ENCODE measurements at places on chromosomes 5 and 9.

GRCh38 chr9:118438810-118439209, 734.6 kb downstream of the TLR4 start:
- no peak for DNase-seq

- no peak for DNase-seq
These were observed 114.0 kb upstream of the MTAP start for GRCh38 chr9:21688108-21689102.

DNA sequence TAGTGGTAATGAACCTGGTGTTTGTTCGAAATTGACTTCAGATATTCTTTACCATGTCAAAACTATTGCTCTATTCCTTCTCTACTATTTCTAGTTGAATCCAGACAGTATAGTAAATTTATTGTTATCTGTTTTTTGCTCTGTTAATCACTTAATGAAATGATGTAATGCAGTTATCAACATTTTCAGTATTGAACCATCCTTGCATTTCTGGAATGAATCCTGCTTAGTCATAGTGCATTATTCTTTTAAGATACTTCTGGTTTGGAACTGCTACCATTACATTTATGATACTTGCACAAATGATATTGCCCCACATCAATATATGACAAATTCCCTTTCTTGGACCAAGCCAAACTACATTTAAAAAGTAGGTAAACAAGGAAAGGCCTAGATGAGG, 554.0 kb upstream of the KLF4 start:
- no peak for DNase-seq

DNA sequence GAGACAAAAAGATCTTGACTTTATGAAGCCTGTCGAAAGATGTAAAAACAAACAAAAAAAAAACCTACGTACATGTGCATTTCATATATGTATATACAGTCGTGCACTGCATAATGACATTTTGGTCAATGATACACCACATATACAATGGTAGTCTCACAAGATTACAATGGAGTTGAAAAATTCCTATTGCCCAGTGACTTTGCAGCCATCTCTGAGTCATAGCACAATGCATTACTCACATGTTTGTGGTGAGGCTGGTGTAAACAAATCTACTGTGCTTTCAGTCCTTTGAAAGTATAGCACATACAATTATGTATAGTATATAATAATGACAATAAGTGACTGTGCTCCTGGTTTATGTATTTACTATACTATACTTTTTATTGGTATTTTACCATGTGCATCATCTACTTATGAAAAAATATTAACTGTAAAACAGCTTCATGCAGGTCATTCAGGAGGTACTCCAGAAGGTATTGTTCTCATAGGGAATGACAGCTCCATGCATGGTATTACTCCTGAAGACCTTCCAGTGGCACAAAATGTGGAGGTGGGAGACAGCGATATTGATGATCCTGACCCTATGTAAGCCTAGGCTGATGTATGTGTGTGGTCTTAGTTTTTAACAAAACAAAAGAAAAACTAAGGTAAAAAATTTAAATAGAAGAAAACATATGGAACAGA, 73.7 kb upstream of the FST start:
- DNase-seq, result no peak

GRCh38 chr5:114634517-114634916, 272.6 kb downstream of the KCNN2 start:
- no peak for DNase-seq

DNA sequence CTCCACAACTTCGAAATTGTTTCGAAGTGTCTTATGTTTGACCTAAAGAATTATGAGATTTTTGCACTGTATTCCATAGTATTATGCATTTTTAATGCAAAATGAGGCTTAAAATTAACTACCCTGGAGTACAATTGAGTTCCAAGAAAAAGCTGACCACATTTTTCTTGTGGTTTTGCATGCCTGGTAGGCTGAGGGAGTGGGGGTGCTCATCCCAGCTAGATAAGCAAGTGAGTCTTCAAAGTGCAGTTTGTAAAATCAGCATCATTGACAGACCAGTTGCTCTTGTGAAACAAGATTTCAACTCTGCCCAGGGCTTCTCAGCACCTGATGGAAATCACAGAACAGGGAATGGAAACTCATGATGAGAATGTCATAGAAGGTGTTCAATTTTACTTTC, 17.0 kb upstream of the NDUFS4 start:
- DNase-seq, result no peak

DNA sequence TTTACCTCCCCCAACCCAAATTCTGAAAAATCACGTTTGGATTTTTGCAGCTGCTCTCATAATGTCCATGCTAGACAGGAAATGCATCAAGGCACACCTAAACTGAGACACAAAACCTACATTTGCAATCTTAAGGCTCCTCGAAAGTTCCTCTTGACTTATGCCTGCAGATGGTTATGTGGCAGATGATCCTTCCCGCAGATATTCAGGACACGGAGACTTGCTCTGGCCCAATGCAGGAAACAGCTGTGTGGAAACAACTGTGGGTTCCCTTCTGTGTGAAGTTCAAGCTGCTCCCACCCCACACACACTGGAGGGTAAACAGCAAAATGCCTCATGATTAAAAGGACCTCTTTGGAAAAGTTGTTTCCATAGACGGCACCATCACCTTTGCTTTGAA, 253.8 kb downstream of the EBF1 start:
- DNase-seq, result no peak

- no peak for DNase-seq
These were observed 208.2 kb downstream of the DAB2IP start for GRCh38 chr9:121859646-121860045.

DNA sequence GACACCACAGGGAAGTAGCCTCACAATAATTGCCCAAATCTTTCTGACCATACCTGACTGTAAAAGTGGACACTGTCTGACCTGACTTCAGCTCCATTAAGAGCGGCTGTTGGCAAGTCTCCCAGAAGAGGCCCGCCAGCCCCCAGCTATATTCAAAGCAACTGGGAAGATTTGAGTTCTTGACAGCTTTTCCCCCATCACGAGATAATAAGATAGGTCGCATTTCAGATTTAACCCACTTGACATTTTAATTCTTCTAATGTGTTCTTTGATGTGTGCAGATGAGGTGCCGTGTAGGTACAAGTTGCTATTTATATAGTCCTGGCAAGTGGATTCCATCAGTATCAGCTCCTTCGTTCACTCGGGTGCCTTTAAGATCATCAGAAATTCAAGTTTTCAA, 345.7 kb downstream of the DRD1 start:
- DNase-seq, result no peak

GRCh38 chr5:60943624-60944023, 1.2 kb downstream of the ERCC8 start:
- DNase-seq, result no peak

GRCh38 chr5:71932131-71932654, 175.1 kb upstream of the MAP1B start:
- DNase-seq, result no peak

- DNase-seq, result no peak
These were observed at the start of gene TRAF1 for GRCh38 chr9:120926397-120926928. TRAF1 (minus strand) TSS chr9:120926796; CDS start chr9:120926075, 721 bp downstream.

GRCh38 chr9:38732885-38733284, 13.0 kb upstream of the FAM240B start:
- no peak for DNase-seq

- no peak for DNase-seq
These were observed 23.6 kb downstream of the PRRC2B start for GRCh38 chr9:131417264-131418142.

DNA sequence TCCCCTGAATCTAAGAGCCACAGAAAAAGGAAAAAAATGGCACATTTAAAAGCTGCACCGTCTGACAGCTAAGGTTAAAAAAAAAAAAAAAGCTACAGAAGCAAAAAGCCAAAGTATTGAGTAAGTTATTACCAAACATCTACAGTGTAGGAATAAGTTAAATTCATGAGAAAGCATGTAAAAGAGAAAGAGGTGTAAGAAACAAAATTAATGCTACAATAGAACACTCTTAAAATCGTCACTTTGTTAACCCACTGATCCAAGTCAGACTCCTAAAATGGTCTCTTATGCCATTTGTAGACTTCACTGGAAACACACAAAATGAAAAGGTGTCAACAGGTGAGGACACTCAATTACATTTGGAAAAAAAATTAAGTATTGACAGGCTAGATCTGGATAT, 120.2 kb downstream of the SSBP2 start:
- DNase-seq, result peak; percentile 83

DNA sequence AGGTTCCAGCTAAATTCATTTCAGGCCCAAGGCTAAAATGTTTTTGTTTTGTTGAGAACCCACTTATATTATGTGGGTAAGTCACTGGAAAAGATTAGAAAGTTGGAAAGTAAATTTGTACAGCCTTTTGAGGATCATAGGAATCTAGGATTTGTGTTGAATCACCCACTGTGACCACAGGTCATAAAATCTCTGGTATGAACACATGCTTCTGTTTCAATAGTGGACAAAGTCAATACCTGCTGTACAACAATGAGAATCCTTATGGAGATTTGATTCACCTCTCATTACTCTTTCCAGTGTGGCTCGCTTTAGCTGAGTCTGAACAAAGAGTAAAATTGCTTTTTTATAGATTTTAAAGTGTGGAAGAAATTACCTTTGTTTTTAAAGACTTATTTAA, 369.5 kb downstream of the TMEM167A start:
- DNase-seq, result no peak

DNA sequence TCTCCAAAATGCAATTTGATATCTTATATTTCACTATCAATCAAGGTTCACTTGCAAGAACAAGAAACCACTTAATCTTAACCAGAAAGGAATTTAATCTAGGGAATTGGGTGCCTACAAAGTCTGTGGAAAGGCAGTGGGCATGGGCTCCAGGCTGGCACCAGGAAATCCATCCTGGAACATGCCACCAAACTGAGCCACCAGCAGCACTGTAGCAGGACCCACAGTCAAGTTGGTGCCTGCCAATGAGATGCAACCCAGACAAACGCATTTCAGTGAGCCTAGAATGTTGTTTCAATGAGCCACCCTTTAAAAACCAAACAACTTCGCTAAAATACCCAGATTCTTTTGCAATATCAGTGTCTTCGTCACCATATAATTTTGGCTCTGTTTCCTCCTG, 71.1 kb downstream of the PRKACG start:
- no peak for DNase-seq

DNA sequence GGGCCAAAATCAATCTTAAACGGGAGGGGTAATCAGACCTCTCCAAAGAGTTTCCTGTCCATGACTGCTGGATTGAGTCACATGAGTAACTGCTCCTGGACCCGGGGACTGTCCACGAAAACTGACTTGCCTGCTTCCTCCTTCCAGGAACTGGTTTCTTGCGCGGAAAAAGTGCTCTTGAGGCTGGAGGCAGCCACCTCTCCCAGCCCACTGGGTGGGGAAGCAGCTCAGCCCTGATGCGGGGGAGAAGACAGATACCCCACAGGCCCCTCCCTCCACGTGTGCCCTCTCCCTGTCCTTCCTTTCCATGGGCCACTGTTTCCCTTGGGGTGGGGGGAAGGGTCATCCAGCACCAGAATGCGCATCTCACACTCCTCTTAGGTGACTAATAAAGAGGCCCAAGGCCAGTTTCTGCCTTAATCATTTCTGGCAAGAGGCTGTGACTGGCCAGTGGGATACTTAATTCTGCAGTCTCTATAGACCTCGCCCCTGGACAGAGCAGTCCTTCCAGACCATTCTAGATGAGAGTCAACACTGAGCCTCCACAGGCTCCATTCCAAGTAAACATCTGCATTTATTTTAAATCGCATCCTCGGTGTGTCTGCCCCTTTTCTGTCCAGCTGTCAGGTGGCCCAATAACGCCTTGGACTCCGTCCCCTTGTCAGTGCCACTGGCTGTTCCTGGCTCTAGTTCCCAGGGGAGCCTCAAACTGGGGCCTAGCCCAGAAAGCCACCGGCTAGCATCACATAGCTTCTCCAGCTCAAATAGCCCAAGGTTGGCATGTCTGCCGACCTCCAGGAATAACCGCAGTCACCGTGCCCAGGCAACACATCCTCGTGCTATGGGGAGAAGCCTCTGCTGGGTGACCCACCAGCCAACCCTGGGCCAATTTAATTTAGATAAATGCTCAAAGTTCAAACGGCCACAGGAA, 12.0 kb downstream of the REXO4 start:
- DNase-seq, result no peak

DNA sequence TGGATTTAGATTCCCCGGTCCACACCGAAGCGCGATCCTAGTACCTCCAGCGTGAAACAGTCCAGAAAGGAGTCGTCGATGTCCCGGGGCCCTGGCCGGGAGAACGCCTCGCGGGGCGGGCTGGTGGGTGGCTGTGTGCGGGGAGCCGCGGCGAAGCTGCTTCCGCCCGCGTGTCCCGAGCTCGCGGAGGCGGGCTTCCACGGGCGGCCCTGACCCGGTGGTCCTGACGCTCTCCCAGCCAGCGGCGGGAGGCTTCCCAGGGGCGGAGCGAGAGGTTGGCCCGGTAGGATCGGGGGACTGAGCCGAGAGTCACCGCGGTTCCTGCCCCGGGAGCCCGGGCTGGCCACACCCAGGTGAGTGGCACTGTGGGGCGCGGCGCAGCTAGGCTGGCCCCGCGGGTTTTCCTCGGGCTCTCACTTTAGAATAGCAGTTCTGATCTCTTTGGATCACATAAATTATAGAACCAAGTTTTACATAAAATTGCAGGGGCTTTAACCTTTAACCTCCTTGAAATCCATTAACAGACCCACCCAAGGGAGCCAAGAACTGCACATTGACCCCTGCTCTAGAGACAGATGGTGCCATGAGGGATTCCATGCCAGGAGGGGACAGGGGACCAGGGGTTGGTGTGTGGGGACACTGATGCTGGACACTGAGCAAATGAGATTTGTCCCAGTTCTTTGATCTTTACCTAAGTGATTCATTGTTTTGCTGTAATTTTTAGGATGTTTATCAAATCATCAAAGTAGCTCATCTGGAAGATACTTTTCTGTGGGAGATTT, 29.2 kb upstream of the IL31RA start:
- DNase-seq, result no peak

- no peak for DNase-seq
These were observed 37.7 kb upstream of the LRRC19 start for GRCh38 chr9:27043176-27043575.

GRCh38 chr5:102306121-102306520, 10.0 kb upstream of the SLCO4C1 start:
- DNase-seq, result no peak

DNA sequence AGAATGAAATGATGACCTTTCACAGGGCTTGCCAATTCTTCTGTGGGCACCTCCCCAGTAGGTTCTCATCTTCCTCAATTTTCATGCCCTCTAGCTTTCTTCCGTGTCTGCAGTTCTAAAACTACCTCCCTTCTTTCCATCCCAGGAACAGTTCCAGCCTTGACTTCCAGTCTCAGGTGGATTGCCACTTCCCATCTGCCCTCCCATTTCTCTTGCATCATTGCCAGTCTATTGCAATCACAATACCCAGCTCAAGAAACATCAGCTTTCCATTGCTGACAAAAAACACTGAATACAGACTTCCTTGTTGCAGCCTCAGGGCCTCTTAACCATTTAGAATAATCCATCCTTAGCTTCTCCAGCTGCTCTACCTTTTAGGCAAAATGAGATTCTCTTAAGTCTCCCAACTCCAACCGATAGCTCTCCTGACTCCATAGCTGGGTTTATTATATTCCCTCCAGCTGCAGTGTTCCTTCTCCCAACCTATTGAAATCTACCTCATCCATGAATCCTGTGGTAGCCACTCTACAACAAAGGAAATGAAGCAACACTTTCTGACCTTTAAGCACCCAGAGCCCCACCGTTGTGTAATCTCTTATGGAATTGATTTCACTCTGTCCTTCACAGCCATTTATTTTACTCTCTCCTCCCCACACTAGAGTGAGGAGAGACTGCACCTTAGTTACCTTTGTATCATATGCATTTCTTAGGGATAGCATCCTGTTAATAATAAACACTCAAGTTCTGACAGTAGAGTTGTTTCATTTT, 75.6 kb upstream of the PCA3 start:
- no peak for DNase-seq
